ENCODE measurements at places on chromosomes 3 and 15.

DNA sequence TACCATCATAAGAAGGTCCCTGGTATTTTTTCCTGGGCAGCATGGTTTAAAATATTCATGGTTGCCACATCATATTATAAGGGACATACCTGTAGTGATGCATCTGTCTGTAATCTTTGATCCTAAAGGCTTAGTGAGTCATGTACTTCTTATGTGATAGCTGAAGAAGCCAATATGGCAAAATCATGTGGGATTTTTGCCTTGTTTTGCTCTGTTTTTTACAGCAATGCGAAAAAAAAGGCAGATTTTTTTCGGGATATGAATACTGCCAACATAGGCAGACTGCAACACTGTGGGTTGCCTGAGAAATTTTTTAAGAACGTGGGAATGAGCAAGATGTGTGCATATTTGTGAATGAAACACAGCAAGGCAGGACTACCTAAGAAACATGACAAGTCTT is 11.3 kb upstream of the PYGO1 start:
- DNase-seq, result no peak

DNA sequence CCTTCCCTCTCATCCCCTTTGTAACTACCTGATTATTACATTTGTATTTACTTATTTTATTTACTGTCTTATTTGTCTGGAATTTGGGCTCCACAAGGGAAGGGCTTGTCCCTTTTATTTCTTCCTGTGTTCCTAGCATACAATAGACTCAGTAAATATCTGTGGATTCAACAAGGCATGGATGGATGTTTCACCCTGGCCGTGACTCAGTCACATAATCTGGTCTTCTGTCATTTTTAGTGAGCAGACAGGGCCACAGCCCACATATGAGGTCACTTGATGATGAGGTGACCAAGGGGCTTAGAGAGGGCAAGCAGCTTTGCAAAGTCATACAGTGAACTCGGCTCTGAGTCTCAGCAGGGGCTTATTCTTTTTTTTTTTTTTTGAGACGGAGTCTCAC is 7.8 kb upstream of the DAG1 start:
- no peak for DNase-seq

DNA sequence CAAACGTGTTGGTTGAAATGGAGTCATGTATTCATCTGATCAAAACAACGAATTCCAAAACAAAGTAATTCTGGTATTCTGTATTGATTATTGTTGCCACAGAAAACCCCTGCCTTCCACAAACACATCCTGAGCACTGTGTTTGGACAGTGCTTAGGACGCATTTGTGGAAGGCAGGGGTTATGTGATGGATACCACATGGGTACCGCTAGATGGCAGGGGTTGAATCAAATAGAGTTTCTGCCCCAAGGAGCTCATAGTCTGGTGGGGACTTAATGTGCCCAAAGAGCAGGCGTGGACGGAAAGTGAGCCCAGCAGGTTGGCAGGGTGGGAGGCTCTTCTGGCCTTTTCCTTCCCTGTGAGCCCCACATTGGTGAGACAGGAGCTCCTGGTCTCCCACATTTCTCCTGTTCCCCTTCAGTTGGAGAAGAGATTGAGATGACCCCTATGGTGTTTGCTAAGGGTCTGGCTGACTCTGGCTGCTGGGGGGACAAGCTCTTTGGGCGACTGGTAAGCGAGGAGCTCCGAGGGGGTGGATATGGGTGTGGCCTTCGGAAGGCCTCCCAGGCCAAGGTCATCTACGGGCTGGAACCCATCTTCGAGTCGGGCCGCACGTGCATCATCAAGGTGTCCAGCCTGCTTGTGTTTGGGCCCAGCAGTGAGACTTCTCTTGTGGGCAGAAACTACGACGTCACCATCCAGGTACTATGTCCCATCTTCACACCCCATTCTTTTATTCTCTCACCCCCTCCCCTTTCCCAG is 22.1 kb upstream of the SLC28A1 start:
- no peak for DNase-seq

- DNase-seq, result no peak
Measured at GRCh38 chr15:42203891-42204290, 4.2 kb downstream of the VPS39 start.

DNA sequence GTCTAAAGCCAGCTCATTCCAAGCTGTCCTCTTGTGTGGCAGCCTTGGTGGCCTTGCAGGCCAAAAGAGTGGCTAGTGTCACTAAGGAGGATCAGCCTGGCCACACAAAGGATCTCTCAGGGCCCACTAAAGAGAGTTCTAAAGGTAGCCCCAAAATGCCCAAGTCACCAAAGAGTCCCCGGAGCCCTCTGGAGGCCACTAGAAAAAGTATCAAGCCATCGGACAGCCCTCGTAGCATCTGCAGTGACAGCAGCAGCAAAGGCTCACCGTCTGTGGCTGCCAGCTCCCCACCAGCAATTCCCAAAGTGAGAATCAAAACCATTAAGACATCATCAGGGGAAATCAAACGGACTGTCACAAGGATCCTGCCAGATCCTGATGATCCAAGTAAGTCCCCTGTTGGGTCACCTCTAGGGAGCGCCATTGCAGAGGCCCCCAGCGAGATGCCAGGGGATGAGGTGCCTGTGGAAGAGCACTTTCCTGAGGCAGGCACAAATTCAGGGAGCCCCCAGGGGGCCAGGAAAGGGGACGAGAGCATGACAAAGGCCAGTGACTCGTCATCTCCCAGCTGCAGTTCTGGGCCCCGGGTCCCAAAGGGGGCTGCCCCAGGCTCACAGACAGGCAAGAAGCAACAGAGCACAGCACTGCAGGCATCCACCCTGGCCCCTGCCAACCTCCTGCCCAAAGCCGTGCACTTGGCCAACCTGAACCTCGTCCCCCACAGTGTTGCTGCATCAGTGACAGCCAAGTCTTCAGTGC is 33.5 kb upstream of the ALPK3 start:
- no peak for DNase-seq

Measured in GM12864 (cell line).